Kidney epithelial cell (primary cell): ENCODE measurements at places on chromosomes 16 and 17.

DNA sequence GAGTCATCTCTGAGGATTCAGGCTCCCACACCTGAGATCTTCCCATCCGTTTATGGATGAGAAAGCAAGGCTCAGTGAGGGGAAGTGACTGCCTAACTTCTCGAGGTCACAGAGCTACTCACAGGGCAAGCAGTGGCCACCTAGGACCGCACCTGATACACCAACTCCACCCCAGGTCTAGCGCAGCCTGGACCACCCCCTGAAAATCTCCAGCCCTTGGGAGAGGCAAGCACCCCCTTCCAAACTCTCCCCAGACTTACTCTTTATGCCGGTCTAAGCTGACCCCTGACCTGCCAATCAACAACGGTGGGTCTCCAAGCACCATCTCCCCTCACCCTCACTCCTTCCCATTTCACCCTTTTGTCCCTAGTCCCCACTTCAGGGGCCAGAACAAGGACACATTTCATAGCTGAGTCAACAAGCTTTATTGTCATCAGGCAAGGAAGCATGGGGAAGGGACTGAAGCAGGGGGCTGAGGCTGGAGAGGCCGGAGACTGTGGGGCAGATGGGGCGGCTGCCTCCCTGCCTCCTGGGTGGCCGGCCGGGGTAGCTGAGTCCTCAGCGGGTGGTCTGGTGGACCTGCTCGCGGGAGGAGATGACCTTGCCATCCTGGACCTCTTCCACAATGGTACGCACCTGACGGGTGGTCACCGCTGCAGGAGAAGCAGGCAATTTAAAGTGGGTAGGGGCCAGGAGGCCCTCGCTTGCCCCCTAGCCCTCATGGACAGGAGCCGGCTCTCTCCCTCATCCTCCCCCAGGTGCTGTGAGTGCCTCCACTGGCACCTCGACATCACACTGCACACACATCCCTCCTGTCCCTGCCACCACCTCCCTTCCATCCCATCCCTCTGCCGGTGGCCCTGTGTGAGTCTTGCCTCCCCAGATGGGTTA lies 5.1 kb downstream of the KRT17 start:
- no peak for DNase-seq

- no peak for DNase-seq
These were observed 43.9 kb downstream of the NKD1 start for GRCh38 chr16:50591800-50592771.

GRCh38 chr17:69030169-69030568 lies 30.6 kb downstream of the ABCA9 start:
- DNase-seq: no peak

GRCh38 chr17:65292430-65292829 lies 155.3 kb downstream of the RGS9 start:
- DNase-seq: no peak

- no peak for DNase-seq
These were observed 31.2 kb downstream of the RPGRIP1L start for GRCh38 chr16:53672461-53672860.
